Small intestine (tissue), 16 donors: ENCODE measurements at places on chromosomes 5 and 9. TPM values are rescaled to one million over a fixed set of nuclear protein-coding genes. Genes with fewer than 3 reads are reported as not detected.

FOXD4L6 gene
- 0.03 TPM for polyA plus RNA-seq

NDST1 gene
- 7.4 TPM for polyA plus RNA-seq

DOCK8 gene
- polyA plus RNA-seq, result 3.8 TPM

TLR4 gene
- 1.9 TPM for polyA plus RNA-seq

EXOSC2 gene
- 31.5 TPM for polyA plus RNA-seq

DDX4 gene
- not detected for polyA plus RNA-seq

GRCh38 chr5:108380531-108381349 is 1.2 kb downstream of the FBXL17 start:
- peak; percentile 15 for DNase-seq

DNA sequence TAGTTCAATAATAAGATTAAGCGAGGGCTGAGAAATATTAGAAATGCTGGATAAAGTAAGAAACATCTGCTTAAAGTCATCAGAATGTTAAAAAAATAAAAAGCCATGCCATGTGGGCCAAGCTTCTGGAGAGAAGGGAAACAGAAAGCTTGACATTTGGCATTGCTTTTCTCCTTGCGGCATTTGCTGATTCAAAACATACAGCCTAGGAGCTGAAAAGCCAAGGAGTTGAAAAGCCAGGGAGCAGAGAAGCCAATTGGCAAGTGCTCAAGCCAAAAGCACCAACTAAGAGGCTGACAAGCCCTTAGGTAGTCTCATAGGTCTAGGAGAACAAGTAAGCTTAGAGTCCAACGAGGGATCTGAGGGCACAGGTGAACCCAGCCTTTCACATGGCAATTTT is 754.3 kb downstream of the TLE4 start:
- DNase-seq, result no peak

DNA sequence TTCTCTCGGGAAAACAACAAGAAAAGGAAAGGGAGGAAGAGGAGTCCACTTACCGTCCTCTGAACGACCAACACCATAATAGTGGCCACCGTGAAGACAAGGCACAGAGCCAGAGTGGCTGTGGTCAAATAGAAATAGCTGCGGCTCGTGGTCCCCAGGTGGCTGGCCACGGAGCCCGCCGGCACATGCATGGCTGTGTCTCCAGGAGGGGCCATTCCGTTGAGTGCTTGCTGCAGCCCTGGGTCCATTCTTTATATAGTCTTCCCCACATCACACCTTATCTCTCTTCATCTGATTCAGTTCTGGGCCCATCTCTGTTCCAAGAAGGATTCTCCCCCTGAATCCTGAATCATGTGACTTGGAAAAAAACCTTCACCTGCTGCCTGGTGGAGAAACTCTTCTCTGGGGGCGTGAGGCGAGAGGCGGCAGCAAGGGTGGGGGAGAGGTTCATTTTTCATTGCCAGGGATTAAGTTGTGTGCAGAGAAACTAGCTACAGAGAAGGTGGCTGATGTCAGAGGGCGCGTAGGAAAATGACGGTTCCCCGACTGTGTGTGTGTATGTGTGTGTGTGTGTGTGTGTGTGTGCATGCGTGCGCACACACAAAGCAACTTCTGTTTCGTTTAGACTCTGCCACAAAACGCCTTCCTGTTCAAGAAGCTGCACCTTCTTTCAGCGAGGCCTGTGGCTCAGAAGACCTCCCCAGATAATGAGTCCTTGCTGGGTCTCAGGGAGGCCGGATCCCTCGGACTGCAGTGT is at the start of gene TNFSF8:
Gene TNFSF8, minus strand, starts transcription at position 536 of the 757 bp plus-strand sequence. Its CDS starts 288 bp downstream, at position 248.
- DNase-seq, result no peak

DNA sequence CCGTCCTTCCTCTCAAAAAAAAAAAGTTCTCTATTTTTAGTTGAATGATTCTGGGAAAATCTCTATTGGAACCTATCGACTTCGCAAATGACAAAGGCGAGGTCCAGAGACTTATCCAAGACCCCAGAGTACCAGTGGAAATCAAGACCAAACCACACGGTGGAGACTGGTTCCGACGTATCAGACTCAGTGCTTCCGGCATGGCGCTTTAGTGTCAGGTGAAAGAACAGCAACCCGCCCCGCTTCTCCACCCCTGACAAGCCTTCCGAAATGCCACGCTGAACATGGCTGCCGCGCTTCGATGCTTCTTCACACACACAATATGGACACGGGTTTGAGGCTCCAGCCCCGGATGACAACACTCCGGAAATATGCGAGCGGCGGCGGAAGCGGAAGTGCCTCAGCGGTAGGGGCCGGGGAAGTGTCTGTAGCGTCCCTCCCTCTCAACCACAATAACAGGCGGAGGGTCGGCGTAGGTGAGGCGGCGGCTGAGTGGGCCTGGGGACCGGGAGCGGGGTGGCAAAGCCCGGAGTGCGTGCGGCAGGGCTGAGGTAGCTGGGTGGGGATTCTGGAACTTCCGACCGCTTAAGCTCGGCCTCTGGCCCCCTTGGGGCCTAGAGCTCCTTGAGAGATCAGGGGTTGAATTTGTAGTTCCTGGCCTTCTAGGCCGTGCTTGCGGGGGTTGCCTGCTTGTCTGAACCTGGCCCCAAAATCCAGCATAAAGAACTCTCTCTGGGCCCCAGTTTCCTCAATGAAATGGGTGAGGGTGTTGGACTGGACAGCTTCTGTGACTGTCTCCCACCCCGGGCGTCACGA is at the start of gene FBXO38:
Gene FBXO38, plus strand, starts transcription at position 395 of the 816 bp plus-strand sequence. CDS start 10,819 bp downstream, outside the sequence.
- DNase-seq, result peak; percentile 99

DNA sequence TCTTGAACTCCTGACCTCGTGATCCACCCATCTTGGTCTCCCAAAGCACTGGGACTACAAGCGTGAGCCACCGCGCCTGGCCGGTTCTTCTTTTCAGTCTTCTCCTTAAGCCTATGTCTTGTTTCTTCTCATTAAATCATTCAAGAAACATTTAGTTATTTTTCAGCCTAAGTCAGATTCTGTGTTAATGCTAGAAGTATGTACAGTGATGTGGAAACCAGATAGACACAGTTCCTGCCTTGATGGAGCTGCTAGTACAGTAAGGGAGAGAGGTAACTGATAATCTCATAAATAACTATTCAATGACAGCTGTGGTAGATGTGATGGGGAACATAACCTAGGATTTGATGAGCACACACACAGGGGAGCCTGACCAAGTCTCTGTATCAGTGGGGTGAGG is 46.3 kb upstream of the NR3C1 start:
- DNase-seq, result no peak

DNA sequence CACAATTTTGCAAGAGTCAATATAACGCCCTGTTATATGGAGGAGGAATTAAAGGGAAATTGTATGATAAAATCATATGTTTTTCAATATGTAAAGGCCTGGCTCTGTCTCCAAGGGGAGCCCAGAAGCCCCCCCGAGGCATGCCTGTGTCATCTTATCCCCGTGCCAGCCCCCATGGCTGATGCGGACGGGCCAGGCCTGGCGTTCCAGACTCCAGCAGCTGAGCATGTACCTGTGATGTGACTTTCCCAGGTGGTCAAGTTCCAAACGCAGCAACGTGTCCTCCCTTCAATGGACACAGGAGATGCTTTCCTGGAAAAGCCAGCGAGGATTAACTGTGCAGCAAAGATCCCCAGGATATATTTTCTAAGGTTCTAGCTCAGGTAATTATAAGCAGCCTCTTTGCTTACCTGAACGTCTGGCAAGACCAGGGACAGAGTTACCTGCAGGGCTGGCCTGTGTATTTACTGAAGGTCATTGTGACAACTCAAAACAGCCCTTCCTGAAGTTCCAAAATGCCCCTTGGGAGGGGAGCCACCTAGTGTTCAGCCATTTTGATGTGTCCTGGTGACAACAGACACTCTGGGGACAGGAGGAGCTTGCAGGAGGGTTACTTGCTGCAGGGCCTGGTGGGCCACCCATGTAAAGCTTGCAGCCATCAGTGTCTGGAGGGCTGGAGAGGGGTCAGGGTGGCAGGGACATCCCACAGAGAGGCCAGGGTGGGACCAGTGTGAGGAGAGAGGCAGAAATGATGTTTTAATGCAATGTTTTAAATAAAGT is 53.3 kb upstream of the RNU6ATAC start:
- no peak for DNase-seq

DNA sequence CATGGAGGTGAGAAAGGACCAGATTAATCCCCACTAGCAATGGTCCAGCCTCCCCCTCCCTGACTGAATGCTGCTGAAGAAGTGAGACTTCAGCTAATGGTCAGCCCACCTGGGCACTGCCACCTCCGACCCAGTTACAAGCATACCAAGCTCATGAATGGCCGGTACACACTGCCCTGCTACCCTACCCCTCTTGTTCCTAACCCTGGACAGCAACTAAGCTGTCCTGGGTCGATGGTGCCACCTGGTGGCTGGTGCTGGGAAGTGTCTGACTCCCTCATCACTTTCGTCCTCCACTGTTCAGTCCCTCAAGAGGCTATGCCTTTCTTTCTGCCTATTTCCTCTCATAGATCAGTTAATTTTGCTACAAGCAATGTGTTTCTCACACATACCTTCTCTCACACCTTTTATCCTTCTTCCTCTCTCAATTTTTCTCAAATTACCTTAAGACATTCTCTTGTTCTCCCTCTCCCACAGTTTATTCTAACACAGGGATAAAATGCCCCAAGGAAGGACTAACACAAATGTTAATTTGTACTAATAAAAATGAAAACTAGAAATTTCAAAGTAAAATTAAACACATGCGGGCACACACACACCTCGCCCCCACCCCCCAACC is 42.4 kb downstream of the PAX5 start:
- DNase-seq, result peak; percentile 10

- DNase-seq, result no peak
Measured at GRCh38 chr5:31121224-31121623, 72.3 kb upstream of the CDH6 start.

DNA sequence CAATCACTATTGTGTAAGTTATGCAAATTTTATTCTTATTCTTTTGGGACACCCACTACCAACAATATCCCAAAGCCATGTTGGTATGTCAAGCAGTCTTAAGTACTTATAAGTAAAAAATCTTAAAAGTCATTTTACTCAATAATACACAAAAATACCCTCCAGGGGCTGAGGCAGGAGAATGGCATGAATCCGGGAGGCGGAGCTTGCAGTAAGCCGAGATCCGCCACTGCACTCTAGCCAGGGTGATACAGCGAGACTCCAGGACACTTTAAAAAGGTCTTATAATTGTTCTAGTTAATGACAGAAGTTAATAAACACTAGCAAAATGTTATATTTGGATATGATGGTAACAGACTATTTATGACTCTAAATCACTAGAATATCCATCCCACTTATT is 16.8 kb downstream of the CLINT1 start:
- DNase-seq, result no peak

DNA sequence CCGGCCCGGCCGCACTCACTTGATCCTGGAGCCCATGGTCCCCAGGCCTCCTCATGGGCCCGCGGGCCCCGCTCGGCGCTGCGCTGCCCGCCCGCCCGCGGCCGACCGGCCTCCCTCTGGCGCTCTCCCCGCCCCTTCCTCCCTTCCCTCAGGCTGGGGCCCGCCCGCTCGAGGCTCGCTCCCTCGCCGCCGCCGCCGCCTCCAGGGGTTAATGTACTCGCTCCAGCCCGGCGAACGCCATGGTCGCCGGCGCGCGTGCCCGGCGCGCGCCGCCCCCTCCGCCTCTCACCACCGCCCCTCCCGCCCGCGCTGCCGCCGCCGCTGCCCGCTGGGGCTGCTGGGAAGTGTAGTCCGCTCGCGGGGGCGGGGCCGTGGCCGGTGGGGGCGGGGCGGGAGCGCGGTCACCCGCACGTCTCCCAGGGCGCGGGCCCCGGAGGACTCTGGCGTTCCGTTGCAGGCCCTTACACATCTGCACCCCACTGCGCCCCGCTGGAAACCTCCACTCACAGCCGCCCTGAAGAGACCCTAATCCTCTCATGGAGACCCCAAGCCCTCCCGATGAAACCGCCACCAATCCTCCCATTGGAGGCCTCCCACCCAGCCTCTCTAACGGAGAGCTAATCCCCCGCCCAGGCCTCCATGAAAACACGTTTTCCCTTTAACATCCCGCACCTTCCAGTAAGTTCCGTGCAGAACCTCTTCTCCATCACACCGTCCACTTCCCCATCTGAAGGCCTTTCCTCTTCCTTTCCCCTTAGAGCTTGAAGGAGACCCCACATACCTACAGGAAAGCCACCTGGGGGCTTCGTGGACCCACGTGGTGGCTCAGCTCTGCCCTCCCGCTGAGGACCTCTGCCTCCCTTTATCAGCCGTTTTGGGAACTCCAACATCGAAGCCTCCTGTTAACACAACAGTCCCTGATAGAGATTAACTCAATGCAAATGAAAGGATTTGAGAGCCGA is at the start of gene DENND1A:
Gene DENND1A, minus strand, starts transcription at position 257 of the 962 bp plus-strand sequence. Its CDS starts 221 bp downstream, at position 36.
- peak; percentile 88 for DNase-seq

DNA sequence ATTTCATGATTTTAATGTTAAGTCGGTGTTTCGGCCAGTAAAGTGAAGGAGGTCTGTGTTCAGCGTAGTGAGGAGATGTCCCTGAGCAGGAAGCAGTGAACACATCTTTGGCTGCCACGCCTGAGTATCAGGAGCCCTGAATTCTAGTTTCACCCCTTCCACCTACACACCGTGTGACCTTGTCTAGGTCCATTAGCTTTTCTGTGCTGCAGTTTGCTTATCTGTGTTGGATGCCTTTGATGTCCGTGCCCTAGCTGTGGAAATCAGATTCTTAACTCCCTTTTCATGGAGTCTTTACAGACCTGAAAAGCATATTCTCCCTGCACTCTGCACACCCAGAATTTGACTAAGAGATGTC is 601 bp downstream of the FBXO38 start:
- DNase-seq, result no peak

DNA sequence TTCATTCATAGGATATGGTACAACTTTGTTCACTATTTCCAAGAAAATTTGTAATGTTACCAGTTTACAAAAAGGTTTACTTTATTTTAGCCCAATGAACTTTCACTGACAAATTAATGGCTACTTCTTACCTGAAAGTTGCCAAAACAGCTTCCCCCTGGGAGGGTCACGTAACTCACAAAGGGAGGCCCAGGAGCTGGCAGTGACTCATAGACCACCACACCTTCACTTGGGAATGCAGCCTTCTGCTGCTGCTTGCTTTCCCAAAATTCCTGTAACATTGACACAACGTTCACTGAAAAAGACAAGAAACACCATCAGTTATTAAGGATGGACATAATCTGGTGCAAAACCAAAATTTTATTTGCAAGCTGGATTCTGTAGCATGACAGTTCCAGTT is 18.1 kb downstream of the LIX1 start:
- no peak for DNase-seq

GRCh38 chr9:83266331-83266665 is 203.4 kb upstream of the RASEF start:
- DNase-seq, result no peak

GRCh38 chr9:73683862-73684591 is 532.4 kb downstream of the ANXA1 start:
- DNase-seq, result peak; percentile 4

GRCh38 chr9:133934482-133935232 is 57.5 kb downstream of the VAV2 start:
- DNase-seq, result peak; percentile 63

GRCh38 chr9:130934702-130935647 is 4.1 kb downstream of the FIBCD1 start:
- peak; percentile 70 for DNase-seq

- no peak for DNase-seq
Measured at GRCh38 chr9:3045153-3045552, 201.3 kb upstream of the PUM3 start.
